ENCODE measurements at places on chromosomes 4 and X.

DNA sequence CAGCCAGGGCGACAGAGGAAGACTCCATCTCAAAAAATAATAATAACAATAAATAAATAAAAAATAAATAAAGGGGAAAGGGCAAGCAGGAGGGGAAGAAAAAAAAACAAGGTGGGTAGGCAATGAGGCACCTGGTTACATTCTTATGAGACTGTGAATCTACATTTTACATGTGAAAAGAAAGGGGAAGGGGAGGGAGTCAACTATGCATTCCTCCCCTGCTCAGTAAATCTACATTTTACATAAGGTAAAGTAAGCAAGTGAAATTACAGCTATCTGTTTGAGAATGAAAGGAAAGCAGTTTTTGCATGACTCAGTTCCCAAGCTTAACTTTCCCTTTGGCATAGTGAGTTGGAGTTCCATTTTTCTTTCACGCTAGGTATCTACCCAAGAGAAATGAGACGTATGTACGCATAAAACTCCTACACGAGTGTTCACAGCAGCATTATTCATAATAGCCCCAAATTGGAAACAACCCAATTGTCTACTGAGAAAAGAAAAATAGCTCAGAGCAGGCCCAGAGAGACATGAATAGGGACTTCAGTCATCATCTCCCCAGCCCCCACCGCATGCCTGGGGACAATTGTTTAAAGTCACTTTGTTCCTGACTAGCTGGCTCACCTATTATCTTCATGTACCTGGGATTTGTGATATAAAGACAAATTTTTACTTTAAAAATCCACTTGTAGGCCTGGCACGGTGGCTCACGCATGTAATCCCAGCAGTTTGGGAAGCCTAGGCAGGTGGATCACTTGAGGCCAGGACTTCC is 52.4 kb downstream of the DDX3X start:
- no peak for DNase-seq

- no peak for DNase-seq
These were observed 40.4 kb upstream of the AFAP1 start for GRCh38 chr4:7980036-7980435.

DNA sequence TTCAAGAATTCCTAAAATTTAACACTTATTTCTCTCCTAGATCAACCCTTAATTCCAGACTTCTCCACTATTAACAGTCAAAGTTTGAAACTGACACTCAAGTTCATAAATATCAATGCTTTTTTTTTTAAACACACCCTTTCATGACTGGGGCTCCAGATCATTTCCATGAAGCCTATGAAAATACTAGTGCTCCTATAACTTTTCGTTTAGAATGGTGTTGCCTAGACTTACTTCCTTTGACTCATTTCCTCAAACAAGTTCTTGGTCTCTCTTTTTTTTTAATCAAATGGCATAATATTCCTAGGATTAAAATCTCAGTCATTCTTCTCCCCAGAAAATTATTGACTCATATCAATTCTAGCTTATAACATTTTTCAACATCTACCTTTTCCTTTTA is 13.1 kb downstream of the ZMAT1 start:
- no peak for DNase-seq

DNA sequence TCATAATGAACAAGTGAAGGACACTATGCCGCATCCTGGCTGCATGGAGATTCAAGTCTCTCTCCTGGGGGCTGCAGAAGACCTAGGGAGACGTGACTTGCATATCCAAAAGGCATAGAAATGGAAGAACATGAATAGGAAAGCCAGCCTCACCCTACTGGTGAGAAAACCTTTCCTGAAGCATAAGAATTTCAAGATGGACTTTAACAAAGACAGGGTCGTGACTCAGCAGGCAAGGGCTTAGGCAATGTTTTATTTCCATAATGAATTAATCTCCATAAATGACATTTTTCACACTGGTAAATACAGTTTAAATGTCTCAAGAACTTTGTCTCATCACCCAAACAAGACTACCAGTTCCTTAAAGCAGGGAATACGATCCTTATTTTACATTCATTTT is 78.9 kb downstream of the RFC1 start:
- DNase-seq: no peak

GRCh38 chr4:186726426-186727168 is 2.9 kb upstream of the FAT1 start:
- DNase-seq: peak; percentile 71

GRCh38 chr4:165016971-165017370 is 14.8 kb upstream of the TRIM60 start:
- DNase-seq: no peak

DNA sequence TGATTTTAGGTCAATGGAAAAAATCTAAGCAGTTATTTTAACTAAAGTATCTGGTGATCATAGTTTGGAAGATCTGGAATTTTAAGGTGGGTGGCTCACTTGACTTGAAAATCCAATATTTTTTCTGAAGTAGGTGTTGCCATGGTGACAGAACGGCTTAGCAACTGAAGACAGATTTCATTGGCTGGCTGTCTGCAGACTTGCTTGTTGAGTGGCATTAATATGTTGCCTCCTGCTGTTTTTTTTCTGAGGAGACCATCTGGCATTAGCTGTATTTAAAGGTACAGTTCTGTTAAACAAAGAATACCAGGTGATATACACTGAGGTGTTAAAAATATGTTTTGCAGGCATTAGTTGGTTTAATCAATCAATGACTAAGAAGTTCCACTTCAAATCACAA is 19.8 kb downstream of the CPE start:
- DNase-seq: peak; percentile 93

GRCh38 chr4:165826166-165826565 is 46.9 kb upstream of the TLL1 start:
- DNase-seq: no peak

DNA sequence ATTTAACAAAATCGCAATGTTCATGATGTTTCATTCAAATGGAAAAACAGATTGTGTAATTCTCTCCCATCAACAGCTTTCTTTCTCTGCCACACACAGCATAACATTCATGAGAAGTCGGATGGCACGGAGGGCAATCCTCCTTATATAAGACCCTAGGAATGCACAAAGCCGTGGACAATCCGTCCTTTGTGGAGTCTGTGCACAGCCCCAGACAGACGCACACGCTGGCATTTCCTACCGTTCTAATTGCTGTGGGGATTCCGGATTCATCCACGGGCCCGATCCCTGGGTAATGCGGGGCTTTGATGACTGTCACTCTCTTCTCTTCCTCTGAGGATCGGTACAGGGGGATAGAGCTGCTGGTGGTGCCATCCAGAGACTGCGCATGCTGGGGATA is 121.9 kb upstream of the PDLIM3 start:
- no peak for DNase-seq

- DNase-seq: no peak
These were observed 54.4 kb upstream of the HGFAC start for GRCh38 chr4:3387154-3387942.

DNA sequence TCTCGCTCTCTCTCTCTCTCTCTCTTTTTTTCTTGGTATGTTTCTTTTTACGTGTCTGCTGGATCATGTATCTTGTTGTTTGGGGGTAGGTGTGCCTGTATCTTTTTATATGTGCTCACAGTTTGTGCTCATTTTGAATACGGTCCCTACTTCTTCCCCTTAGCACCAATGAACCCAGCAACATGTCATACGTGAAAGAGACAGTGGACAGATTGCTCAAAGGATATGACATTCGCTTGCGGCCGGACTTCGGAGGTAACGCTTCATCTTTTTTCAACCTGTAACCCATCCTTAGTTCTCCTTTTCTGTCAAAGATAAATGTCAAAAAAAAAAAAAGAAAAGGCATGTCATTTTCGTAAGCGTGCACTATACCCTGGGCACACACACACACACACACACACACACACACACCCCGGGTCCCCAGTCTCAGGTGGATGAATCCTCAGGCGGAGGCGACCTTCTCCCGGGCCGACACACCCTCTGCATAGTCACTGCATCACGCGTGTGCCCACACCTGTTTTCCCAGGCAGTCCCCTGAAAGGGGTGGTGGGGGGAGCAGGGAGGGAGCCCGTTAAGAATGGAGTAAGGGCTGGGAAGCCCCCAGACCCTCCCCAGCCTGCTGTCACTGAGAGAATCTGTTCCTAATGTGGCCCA is 511 bp downstream of the GABRB1 start:
- DNase-seq: no peak

DNA sequence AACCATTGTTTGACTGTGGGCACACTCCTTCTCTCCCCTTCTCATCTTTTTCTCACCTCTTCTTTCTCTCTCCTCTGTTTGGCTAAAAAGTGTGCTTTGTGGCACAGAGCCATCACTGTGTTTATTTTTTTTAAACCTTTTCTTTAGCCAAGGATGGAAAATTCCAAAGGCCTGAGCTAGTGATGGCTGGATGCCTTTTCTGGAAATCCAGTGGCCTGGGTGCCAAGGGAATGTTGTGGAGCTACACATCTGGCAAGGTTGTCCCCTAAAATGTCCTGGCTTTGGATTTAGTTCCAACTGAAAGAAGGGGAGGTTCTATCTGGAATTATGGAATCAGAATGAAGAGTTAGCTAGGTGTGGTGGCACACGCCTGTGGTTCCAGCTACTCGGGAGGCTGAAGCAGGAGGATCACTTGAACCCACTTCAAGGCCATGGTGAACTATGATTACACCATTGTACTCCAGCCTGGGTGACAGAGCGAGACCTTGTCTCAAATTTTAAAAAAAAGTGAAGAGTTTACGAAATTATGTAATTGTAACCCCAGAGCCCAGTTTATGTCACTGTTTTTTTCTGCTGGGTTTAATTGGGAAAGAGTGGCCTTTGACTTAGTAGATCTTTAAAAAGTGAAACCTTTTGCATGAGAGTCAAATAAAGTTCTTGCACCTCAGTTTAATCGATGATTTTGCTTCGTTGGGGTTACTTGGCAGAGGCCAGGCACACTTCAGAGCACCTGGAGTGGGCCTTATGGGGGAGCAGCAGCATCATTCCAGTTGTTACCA is 17.7 kb downstream of the DOCK11 start:
- no peak for DNase-seq

GRCh38 chr4:106301393-106302061 is 14.5 kb downstream of the TBCK start:
- no peak for DNase-seq

GRCh38 chr4:145501051-145501660 is 19.5 kb downstream of the SMAD1 start:
- DNase-seq: no peak

GRCh38 chr4:143458966-143459365 is 54.5 kb upstream of the SMARCA5 start:
- no peak for DNase-seq

GRCh38 chr4:152860046-152860445 is 76.1 kb upstream of the FHDC1 start:
- DNase-seq: no peak

DNA sequence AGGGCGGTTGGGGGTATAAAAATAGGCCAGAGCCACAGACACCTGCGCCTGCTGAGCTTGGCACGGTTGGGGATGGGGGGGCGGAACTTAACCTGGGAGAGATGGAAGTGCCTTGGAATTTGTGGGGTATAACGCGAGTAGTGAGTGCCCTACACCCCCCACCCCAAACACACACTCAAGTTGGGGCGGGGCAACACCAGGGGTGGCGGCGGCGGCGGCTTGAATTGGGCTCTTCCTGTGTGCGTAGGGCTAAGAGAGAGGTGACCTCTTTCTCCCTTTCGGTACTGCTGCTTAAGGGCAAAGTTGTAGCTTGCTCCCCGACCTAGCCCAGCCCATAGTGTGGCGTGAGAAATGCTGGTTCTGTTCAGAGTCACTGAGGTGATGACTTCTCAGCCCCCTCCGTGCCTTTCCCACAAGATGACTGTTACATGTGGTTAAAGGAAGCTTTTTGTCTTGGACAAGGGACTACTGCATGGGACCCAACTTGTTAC is 839 bp downstream of the STK26 start:
- no peak for DNase-seq

- no peak for DNase-seq
These were observed 31.1 kb downstream of the ACOX3 start for GRCh38 chr4:8409264-8410065.

- no peak for DNase-seq
These were observed 110.6 kb downstream of the PHKA2 start for GRCh38 chrX:18873189-18873791.

- no peak for DNase-seq
These were observed 8.0 kb upstream of the ANXA3 start for GRCh38 chr4:78543424-78544125.

GRCh38 chrX:38768079-38768478 is 33.2 kb upstream of the MID1IP1 start:
- DNase-seq: peak; percentile 15

DNA sequence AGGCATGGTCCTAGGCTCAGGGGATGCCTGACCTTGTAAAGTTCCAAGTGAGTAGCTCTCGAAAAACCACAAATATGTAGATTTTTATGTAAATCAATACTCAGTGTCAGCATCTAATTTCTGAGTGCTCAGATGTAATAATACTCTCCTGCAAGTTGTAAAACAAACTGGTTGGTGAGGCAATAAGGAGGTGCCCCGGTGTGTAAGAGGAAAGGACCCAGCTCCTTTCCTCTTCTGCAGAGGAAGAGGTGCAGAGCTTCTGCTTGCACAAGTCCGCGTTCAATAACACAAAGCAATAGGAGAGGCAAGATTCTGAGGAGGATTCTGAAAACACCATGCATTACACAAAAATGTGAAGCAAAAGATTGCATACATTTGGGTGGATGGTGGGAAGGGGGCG is 43.6 kb upstream of the ENPP6 start:
- DNase-seq: no peak

- peak; percentile 43 for DNase-seq
These were observed 653 bp downstream of the BEX1 start for GRCh38 chrX:103063191-103063845.

- no peak for DNase-seq
These were observed at the start of gene NAA11 for GRCh38 chr4:79325864-79326328. Gene NAA11 (minus strand): TSS chr4:79326061. CDS start chr4:79325877, 184 bp downstream.

- DNase-seq: no peak
These were observed 36.9 kb upstream of the XIAP start for GRCh38 chrX:123822965-123823364.

DNA sequence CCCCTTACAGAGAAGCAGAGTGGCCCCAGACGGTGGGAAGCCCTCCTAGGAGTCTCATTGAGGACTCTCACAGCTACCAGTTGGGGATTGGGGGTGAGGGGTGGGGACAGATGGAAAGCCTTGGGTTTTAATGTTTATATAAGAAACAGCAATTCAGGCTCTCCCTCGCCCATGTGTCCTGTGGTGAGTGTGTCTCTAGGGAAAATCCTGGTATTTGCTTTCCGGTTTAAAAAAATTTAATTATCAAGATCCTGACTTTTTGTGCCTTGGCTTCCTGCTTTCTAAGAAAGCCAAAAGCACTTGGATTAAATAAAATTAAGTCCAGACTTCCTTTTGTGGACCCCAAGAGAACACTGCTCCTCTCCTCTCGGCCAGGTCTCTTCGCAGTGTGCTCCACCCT is 93.8 kb downstream of the SOWAHB start:
- no peak for DNase-seq

DNA sequence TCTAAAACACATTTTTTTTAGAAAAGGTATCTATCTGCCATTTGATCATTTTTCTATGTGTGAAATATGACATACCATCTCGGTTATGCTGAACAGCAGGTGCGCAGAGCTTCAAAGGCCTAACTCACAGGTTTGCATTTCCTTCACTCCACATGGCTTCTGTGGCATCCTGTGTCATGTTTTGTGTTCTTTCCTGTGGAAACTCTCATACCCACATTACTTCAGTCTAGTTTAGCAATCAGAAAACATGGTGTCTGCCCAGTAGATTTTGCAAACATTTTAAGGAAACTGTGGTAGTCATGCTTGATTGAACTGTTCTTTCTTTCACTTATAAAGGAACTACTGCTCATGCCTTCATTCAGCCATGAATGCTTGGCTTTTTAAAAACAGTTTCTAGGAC is 11.3 kb upstream of the ARAP2 start:
- no peak for DNase-seq

GRCh38 chrX:78687586-78687985 is 28.5 kb upstream of the RTL3 start:
- no peak for DNase-seq
